Islet precursor cell (in vitro differentiated cells): ENCODE measurements at places on chromosomes 4 and X.

DNA sequence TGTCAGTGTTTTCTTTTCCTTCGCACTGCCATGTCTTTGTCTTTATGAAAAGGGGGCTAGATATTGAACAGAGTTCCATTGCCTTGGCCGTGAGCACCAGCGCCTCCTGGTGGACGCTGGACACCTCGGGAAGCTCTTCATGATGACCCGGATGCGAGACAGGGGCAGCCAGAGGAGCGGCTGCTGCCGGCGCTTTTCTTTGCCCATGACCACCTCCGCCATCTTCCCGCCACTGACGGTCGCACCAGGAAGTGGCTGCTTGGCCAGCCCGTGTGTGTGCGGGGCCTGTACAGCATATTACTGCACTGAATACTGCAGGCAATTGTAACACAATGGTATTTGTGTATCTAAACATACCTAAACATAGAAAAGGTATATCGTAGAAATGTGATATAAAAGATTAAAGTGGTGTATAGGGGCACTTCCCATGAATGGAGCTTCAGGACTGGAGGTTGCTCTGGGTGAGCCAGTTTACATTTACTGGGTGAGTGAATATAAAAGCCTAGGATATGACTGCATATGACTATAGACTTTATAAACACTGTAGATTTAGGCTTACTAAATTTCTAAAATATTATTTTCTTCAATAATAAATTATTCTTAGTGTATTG is 15.8 kb upstream of the GRIA2 start:
- DNase-seq = peak; percentile 74

- no peak for DNase-seq
These were observed 38.9 kb downstream of the TKTL1 start for GRCh38 chrX:154334496-154334895.

DNA sequence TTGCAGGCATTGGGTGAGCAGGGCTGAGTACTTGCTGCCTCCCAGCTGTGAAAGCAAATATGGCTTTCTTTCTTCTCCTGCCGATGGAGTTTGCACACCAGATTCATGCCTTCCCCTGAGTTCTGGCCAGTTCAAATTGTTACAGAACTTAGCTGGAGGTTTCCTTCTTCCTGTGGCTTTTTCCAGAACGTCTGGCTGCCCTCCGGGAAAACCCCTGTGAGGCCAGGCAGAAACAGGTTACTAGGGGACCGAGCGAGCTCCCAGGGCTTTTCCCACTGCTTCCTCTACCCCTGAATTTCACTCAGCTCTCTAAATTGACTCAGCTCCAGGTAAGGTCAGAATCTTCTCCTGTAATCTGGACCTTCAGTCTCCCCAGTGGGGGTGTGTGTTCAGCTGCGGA is 482.4 kb downstream of the C4orf33 start:
- no peak for DNase-seq

- no peak for DNase-seq
These were observed 132.0 kb downstream of the AFF2 start for GRCh38 chrX:148632444-148632843.

DNA sequence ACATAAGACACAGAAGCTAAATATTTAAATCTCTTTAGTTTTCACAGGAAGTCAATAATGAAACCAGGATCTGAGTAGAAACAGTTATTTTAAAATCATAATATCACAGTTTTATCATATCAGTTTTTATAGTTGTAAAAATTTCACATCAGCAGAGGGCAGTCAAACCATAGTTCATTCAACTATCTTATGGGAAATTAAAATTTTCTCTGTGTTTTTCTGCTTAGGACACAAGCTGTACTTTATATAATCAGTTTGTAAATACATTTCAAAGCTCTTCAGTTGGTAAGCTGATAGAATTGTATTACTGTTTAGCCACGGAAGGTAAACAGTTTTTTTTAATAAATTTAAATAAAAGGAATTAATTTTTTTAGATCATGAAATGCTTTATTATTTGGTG is 204.8 kb upstream of the NUDT6 start:
- DNase-seq = no peak

- no peak for DNase-seq
These were observed 33.4 kb downstream of the COX18 start for GRCh38 chr4:73036123-73036522.

- DNase-seq = no peak
These were observed 42.6 kb upstream of the PDE5A start for GRCh38 chr4:119671205-119671604.

DNA sequence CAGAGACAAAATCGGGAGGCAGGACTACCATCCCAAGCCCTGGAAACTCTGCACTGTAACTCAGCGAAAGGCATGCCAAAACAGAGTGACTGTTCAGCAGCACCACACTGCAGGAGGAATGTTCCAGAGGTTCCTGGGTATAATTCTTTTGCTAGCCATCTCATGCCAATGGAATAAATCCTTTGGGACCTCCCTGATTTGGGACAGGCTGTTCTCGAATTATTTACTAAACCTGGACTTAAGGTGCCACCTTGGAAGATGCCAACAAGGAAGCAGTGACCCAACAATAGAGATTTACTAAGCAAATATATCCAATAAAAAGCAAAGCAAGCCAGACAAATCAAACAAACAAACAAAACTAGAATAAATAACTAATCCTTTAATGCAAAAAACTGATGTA is 9.3 kb downstream of the AADAT start:
- DNase-seq = no peak

DNA sequence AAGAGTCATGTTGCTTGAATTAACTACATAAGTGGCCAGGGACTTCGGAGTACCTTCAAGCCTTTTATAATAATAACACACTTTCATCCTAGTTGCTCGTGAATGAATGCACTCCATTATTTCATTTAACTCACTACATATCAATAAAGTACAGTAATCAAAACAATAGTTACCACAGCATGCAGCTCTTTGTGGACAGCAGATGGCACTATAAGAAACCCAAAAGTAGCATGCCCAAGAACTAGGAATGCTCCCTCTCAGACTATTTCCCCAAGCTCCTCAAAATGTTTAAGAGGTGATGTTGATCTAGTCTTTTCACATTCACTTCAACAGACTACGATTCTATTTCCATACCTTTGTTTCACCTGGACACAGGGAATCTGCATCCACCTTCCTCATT is 500.8 kb upstream of the DIAPH2 start:
- no peak for DNase-seq

DNA sequence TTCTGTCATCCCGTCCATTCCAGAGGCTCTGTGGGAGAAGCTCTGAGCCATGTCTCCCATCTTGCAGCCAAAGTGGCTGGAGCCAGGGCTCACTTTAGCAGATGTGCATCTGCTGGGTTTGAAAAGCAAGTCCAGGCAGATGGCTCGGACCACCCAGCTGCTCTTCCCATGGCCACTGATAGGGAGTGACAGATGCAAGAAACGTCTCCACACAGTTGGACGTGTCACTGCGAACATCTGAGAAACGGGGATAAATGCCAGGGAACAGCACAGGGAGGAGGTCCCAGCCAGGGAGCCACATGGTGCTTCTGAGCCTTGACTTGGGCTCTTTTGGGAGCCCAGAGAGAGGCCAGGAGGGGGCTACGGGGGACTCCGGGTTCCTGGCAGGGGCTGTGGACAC is 242.3 kb downstream of the AFAP1 start:
- no peak for DNase-seq

DNA sequence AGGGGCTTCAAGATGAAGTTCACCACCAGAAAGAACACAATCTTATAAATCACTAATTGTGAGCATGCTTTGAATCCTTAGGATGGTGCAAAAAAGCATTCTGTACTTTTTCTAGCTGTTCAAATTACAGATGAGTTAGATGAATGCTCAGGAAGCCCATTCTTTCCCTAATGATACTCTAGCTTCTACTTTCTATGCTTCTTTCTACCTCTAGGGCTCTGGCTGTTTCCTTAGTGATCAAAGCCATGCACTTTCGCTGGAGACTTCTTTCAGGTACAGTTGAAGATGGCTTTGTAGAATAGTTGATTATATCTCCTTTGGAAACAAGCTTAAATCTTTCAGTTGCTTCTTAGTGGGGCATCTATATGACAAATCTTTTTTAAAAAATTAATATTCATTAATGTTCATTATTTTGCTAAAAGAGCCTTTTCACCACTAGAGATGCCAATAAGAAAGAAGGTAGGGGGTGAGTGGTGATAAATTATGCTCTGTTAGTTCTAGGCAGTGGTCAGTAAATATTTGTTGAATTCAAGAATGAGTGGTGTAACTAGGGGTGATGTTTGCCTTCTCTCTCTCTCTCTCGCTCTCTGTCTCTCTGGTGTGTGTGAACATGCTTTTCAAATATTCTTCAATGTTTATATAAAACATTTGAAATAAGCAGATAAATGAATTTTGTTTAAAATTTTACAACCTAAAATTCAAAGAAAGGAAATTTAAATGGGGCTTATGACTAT is 169.4 kb downstream of the GLUD2 start:
- DNase-seq = no peak

DNA sequence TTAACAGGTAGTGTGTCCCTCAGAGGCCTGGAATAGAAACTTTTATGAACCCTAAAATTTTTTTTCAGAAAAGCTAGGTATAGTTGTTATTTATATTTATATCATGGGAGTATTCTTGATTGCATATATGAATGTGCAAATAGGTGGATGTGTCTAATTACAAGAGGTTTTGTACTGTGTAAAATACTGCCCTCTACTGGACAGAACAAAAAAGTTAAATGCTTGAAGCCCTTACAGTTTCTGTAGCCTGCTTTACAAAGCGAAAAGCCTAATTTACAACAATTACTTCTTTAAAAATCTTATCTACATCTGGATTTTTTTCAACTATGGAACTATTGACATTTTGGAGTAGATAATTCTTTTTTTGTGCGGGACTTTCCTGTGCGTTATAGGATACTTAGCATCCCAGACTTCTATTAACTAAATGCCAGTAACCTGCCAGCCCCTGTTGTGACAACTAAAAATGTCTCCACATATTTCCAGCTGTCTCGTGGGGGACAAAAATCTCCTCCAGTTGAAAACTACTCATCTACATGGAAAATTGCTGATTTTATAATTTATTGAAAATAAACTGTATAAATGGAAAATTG is 35.1 kb downstream of the ENPEP start:
- DNase-seq = no peak

- DNase-seq = no peak
These were observed 169.6 kb downstream of the MID1IP1 start for GRCh38 chrX:38970845-38971244.

- DNase-seq = no peak
These were observed 119.9 kb downstream of the FBXW7 start for GRCh38 chr4:152415980-152416379.

DNA sequence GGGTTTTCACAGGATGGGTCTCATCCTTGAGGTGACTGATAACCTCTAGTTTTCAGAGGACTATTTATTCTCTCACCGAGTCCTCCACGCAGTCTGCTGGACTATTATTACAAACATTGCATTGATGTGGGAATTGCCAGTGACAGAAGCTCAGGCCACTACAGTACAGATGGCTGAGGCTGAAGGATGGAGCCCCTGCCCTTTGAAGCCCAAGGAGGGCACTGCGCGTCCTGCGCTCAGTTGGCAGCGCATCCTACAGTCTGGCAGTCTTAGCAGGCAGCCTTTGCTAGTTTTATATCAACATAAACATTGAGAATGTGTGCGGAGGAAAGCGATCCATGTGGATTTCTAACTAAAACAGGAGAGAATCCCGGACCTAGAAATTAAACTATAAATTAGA is 1.5 kb upstream of the RELL1 start:
- no peak for DNase-seq

DNA sequence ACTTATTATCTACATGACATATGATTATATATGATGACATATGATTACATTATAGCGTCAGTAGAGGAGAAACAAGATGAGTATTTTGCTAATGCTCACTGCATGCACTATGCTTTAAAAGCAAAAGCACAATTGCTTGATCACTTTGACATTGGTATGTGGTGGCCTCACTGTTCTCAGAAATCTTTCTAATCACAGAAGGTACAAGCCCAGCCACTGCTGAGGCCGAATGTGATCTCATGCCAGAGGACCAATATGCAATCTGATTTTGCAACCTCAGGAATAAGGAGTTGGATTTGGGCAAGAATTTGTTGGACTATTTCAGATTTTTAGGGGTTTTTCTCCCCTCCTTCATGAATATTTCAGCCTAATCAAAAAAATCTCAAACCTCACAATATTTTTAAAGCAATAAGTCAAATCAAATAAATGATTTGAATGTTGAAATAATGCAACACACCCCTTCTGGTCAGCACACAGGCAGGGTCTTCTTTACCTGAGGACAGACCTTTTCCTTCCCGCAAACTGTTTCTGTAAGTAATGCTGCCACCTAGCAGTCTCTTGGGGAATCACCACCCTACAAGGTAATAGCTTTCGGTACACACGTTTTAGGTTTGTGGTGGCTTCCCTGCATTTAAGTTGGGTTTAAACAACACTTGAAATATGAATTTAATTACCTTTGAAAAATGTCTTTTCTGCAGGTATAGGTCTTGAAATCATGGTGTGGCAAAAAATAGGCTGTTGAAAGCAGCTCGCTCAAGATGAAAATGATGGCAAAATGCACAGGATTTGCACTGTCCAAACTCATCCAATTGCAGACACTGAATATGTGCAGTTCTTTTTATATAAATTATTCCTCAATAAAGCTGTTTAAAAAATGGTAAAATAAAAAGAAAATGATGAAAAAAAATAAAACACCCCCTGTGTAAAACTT is 4.8 kb upstream of the CXCL13 start:
- DNase-seq = no peak

DNA sequence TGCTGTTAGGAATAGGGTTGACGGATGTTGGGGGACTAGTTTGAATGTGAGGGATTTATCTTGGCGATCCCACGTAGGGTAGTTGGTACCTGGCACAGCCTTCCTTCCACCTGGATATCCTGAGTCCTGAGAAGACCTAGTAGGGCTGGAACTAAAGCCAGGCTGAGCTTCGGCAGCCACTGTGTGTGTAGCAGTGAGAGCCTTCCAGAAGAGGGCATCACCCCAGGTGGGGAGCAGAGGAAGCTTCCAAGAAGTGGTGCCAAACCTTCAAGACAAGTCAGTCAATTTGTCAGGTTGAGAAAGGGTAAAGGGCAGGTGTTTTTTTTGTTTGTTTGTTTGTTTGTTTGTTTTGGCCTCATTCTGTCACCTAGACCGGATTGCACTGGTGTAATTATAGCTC is 1.2 kb upstream of the FGFBP2 start:
- DNase-seq = no peak

- DNase-seq = no peak
These were observed 171.1 kb downstream of the PDGFC start for GRCh38 chr4:156800463-156800862.

- no peak for DNase-seq
These were observed 88.4 kb upstream of the NKX1-1 start for GRCh38 chr4:1494416-1495315.

DNA sequence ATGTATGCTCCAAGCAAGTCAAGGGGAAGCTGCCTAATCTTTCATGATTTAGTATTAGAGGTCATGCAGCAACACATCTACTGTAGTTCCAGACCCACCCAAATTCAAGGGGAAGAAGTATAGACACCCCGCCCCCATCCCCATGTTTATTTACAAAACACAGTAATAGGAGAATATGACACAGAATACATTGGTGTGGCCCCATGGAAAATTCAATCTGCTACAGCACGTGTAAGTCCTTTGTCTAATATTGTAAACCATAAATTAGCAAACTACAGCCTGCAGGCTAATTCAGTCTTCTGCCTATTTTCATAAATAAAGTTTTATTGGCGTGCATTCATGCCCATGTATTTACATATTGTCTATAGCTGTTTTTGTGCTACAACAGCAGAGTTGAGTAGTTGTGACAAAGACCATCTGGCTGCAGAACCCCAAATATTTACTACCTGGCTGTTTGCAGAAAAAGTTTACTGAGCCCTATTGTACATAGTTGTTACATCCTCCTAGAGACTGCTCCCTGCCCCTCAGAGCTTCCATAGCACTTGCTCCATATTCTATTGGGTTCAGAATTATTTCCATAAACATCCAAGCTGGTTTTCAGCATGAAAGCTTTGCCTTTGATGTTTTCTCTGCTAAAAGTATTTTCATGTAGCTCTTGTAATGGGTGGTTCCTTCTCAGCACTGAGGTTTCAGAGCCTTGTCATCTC is 326.8 kb upstream of the CPEB2 start:
- no peak for DNase-seq
